ENCODE measurements at places on chromosomes 2 and 18.

GRCh38 chr18:9700261-9700796 lies 7.8 kb upstream of the RAB31 start:
- H3K27ac ChIP-seq = no peak overlapping the region
- H3K27me3 ChIP-seq = no peaks in the 10 kb centered on the region
- no peaks in the 10 kb centered on the region for H3K4me1 ChIP-seq
- no peaks in the 10 kb centered on the region for H3K36me3 ChIP-seq
- no peak overlapping the region for H3K4me3 ChIP-seq

DNA sequence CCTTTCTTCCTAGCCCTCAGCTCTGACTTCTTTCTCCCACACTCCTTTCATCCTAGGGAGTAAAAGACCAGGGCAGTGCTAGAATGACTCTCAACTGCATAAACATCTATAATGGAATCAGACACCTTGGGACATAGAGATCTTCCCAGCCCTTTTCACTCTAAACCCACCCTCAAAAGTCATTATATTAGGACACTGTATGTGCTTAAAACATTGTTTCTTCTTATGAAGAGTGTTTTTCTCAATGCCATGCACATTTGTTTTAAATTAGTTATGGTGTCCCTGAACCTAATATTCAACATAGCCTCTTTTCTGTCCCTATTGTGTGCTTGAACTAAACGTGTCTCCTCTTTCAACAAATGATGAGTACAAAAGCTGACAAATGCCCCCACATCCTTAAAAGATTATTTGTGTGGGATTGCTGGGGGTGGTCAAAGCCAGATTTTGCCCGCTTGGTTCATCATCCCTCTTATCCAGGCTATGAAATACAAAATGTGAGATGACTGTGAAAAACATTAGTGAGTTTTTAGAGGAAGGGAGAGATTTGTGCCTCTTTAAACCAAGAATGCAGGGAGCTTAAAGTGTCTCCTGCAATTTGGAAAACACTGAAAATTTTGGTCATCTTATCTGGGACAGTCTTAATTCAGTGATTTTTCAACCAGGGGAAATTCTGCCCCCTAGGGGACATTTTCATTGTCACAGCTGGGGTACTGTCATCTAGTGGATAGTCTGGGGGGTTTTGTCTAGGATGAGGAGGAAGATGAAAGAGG lies 29.0 kb downstream of the SERPINB5 start:
- no peaks in the 10 kb centered on the region for H3K36me3 ChIP-seq
- no peaks in the 10 kb centered on the region for H3K27me3 ChIP-seq
- no peak overlapping the region for H3K4me3 ChIP-seq
- H3K4me1 ChIP-seq = peaks cover 3% of the 10 kb centered on the region
- DNase-seq = peak; percentile 3
- no peak overlapping the region for H3K27ac ChIP-seq

GRCh38 chr2:233977296-233977837 lies 60.2 kb downstream of the TRPM8 start:
- no peaks in the 10 kb centered on the region for H3K27me3 ChIP-seq
- H3K36me3 ChIP-seq = no peaks in the 10 kb centered on the region

DNA sequence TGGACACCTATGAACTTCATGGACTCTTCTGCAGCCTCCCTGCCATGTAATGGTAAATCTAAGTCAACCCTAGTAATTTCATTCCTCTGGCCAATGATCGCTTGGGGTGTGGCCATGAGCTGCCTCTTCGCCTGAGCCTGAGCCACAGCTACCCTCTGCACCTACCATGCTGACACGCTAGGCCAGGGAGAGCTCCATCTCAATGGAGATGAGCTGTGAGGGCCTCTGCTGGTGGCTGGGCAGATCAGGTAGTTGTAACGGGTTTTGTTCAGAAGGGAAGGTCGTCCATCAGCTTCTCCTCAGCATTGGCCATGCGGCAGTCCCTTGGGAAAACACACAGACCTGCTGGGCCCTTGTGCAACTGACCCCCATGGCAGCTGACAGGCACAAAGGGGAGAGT lies 24.4 kb downstream of the MPHOSPH10 start:
- H3K4me3 ChIP-seq = no peak overlapping the region
- peaks cover 4% of the 10 kb centered on the region for H3K4me1 ChIP-seq
- H3K27me3 ChIP-seq = no peaks in the 10 kb centered on the region

DNA sequence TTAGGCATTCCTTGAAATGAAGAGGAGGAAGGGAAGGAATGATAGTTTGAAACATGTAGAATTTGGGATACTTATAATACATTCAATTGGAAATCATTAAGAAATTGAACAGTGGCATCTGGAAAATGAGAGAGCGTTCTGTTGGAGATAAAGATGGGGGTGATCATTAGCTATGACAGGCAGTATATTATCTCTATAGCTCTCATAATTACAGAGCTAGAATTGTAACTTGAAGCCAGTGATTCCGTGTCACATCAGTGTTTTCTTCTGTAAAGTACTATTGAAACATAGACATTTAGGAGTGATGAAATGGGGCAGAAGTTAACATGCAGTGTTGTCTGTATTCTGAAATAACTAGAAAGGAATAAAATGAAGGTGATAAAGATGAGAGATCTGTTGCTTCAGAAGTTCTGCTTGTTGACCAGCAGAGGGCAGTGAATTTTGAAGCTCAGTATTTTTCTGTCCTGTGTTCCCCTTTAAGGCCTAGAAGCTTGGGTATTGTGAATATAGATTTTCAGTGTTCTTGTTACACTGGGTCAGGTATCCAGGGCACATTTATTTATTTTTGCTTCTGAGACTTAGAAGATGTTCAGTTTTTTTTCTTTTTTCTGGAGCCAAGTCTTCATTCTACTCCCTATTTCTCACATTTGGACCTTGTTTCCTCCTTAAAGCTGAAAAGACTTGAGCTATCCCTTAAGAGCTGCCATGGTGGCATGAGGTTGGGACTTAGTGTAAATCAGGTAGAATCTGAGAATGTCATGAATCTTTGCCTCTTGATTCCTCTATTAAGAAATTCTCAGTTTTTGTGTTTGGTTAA lies 157.4 kb downstream of the TAF4B start:
- H3K27ac ChIP-seq = no peak overlapping the region
- H3K27me3 ChIP-seq = no peaks in the 10 kb centered on the region
- peaks cover 13% of the 10 kb centered on the region for H3K4me1 ChIP-seq
- DNase-seq = peak; percentile 64
- H3K4me3 ChIP-seq = no peak overlapping the region

DNA sequence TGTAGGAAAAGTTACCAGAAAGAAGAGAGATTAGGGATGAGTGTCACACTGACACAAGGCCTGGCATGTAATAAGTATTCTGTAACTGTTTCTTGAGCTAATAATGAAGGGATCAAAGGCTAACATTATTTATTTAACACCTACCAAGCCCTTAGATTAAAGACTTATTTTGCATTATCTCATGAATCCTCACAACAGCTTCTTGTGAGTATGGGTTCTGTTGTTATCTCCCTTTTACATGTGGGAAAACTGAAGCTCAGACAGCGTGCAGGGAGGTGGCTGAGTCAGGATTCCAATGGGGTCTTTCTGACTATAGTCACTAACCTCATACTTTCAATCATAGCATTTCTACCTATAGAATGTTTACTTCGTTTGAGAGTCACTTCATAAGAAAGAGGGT lies 79.0 kb upstream of the PROKR1 start:
- H3K4me1 ChIP-seq = no peaks in the 10 kb centered on the region
- no peak overlapping the region for H3K4me3 ChIP-seq
- DNase-seq = no peak
- no peaks in the 10 kb centered on the region for H3K36me3 ChIP-seq

DNA sequence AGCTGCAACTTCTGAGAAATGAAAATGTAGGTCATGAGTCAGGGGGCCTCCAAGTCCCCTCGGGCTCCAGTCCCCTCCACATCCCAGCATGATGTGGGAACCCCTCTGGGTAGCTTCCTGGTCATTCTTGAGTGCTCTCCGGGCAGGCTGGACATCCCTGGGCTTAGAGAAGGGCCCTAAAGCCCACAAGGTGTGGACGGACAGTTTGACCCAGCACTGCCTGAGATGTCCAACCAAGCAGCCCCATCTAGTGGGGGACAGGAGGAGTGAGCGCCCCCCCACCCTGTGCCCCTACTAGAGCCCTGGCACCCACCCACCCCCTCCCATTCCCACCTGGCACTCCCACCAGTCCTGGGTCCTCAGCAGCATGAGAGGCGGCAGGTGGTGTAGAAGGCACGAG lies 46.0 kb downstream of the CYP27C1 start:
- peak; percentile 50 for DNase-seq
- H3K36me3 ChIP-seq = no peaks in the 10 kb centered on the region
- H3K27ac ChIP-seq = no peak overlapping the region
- no peak overlapping the region for H3K4me3 ChIP-seq
- H3K27me3 ChIP-seq = no peaks in the 10 kb centered on the region

- no peaks in the 10 kb centered on the region for H3K27me3 ChIP-seq
- H3K27ac ChIP-seq = no peak overlapping the region
- no peak overlapping the region for H3K4me3 ChIP-seq
- H3K36me3 ChIP-seq = no peaks in the 10 kb centered on the region
Measured at GRCh38 chr2:215653344-215654030, 217.6 kb upstream of the FN1 start.

DNA sequence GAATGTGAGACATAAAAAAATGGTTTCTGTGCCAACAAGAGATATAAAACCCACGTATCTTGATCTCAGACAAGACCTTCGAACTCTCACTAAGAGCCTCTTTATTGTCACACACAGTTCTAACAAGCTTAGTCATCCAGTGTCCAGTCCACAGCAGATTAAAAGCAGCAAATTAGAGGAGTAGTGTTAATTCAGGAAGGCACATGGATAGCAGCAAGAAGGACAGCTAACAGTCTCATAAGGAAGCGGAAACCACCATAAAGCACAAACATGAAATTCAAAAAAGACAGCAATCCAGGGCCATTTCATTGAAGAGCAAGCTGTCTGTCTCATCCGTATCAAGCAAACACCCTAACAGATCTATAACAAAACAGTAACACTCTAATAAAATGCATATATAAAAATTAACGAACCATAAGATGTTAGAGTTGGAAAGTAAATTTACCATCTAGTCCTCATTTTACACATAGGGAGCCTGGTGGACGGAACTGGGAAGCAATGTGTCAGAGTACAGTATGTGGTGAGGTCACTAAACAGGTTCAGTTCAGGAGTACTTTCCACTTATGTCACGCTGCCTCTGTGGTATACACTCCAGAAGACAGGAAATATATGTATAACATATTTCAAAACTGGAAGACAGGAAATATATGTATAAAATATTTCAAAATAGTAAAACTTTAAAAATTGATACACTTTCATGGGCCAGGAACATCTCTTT lies 18.3 kb downstream of the AAK1 start:
- DNase-seq = no peak
- H3K4me3 ChIP-seq = no peak overlapping the region
- H3K27me3 ChIP-seq = no peaks in the 10 kb centered on the region
- H3K36me3 ChIP-seq = peaks cover 5% of the 10 kb centered on the region
- no peak overlapping the region for H3K27ac ChIP-seq
- no peaks in the 10 kb centered on the region for H3K4me1 ChIP-seq

- H3K36me3 ChIP-seq = no peaks in the 10 kb centered on the region
- H3K4me1 ChIP-seq = peaks cover 7% of the 10 kb centered on the region
- no peaks in the 10 kb centered on the region for H3K27me3 ChIP-seq
- H3K27ac ChIP-seq = no peak overlapping the region
Measured at GRCh38 chr2:27724191-27724590, 47.3 kb upstream of the MRPL33 start.

DNA sequence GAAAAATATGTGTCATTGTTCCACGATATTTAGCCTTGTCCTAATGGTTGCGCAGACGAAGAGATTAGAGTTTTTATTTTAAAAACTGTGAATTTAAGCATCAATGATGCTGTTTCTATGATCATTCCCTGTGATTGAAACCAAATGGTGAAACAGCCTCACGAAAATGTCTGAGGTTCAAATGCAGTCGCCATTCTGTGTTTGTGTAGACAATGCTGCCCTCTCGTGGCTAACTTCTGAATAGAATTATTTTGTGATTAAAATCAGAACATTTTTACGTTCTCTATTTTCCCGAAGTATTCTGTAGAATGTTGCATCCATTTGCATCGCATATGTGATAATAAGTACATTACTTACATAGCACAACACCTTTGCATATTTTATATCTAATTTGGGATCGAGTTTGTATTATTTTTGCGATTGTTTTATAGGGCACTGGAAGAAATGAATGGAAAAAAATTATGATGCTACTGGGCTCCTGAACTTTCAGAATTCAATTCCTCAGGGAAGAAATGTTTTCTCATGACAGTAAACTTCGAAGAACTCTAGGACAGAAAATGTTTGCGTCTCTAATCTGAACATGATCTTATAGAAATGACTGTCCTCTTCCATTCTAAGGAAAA lies 54.8 kb upstream of the CREB1 start:
- H3K4me1 ChIP-seq = no peaks in the 10 kb centered on the region
- DNase-seq = peak; percentile 68
- no peaks in the 10 kb centered on the region for H3K36me3 ChIP-seq
- no peak overlapping the region for H3K27ac ChIP-seq
- H3K4me3 ChIP-seq = no peak overlapping the region

- H3K4me3 ChIP-seq = no peak overlapping the region
- no peaks in the 10 kb centered on the region for H3K4me1 ChIP-seq
- H3K36me3 ChIP-seq = peaks cover 13% of the 10 kb centered on the region
- H3K27ac ChIP-seq = no peak overlapping the region
- DNase-seq = peak; percentile 9
Measured at GRCh38 chr18:35239314-35239713, 1.5 kb upstream of the ZNF397 start.

DNA sequence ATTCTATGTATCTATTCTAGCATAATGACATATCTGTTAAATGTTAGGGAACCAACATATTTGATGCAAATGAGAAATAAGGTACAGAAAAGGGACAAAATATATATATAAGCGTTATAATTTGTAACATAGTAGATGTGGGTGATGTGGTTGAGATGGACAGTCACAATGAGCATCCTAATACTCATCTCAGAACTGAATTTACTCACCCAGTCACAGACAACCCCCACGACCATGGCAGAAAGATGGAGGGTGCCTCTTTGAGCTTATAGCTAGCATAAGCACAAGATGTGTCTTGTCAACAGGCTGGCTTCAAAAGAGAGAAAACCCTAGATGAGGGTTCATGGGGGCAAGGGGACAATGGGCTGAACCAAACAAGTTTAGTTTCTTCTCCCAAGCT lies 9.1 kb upstream of the DSG3 start:
- H3K27ac ChIP-seq = no peak overlapping the region
- no peaks in the 10 kb centered on the region for H3K27me3 ChIP-seq
- H3K36me3 ChIP-seq = no peaks in the 10 kb centered on the region
- no peaks in the 10 kb centered on the region for H3K4me1 ChIP-seq
- DNase-seq = no peak

DNA sequence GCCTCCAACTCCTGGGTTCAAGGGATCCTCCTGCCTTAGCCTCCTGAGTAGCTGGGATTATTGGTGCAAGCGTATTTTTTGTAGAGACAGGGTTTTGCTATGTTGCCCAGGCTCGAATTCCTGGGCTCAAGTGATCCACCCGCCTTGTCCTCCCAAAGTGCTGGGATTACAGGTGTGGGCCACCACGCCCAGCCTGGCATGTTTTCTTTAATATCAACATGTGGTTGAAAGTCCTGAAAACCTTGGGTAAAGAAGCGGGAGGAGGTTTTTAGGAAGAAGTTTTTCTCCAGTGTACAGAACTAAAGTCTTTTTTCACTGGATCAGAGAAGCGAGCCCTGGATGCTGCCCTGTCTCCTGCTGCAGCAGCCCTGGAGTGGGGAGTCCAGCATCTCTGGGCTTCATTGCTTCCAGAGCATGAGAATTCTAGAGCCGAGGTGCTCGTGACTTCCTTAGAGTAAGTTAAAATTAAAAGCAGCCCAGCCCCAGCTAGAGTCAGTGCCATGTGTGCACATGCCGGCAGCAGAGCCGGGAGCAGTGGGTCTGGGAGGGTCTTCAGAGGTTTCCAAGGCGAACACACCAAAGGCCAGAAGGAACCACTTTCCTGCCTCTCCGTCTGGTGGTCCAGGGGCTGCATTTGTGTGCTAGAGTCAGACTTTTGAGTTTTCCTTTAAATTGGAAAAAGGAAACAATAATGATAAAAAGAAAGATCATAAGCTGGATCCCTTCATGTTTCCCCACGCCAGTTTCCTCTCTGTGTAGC lies 31.2 kb downstream of the ITGB1BP1 start:
- H3K4me1 ChIP-seq = no peaks in the 10 kb centered on the region
- peaks cover 37% of the 10 kb centered on the region for H3K36me3 ChIP-seq
- H3K27ac ChIP-seq = no peak overlapping the region
- DNase-seq = no peak
